ENCODE measurements at places on chromosomes 3 and 15. TPM values are rescaled to one million over a fixed set of nuclear protein-coding genes. Genes with fewer than 3 reads are reported as not detected.

The C3orf52 gene
- 5.8 TPM for polyA plus RNA-seq

The DZIP1L gene
- 16.8 TPM for polyA plus RNA-seq

The TTLL13 gene
- polyA plus RNA-seq = 0.10 TPM

The C3orf49 gene
- 0.42 TPM for polyA plus RNA-seq

Data from right renal pelvis (tissue), 4 donors.